ENCODE measurements at places on chromosomes 2 and 18.
A peak's percentile ranks its signal among the peaks of the same experiment; 100 is the strongest.

DNA sequence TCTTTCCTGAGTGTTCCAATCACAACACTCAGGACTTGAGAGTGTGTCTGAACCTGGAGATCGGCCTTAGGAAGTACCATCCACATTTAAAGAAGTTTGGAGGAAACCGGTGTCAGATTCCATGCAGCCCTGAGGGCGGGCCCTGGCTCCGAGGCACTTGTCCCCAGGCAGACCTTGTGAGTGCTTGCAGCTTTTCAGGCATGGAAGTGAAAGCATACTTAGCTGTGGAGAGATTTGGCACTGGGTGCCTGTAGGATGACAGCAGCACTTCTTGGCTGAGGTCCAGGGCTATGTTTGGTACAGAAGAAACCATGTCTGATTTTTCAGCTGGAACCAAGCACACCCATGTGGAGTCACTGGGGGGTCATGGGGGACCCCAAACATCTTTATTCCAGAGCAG, 230.8 kb downstream of the SEPTIN10 start:
- peak; percentile 70 for DNase-seq

- DNase-seq: no peak
Measured at GRCh38 chr2:216236486-216236885, 127.3 kb downstream of the XRCC5 start.

GRCh38 chr2:14702258-14702657, 69.7 kb downstream of the LRATD1 start:
- no peak for DNase-seq

GRCh38 chr2:8229546-8229986, 452.3 kb upstream of the ID2 start:
- peak; percentile 57 for DNase-seq

DNA sequence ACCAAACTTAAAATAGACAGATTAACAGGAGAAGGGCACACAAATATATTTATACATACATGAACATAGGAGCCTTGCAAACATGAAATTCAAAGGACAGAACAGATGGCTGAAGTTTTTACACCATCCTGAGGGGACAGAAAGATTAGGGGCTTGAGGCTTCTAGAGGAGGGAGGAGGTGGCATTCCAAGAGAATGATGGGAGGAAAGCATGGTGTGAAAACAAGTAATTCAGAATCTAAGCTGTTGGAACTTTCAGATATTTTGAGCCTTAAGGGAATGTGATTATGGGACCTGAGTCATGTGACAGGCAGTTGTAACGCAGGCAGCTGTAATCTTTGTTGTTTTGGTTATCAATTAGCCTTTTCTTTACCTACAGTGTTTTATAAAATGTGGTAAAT, 225.2 kb upstream of the SPOPL start:
- no peak for DNase-seq
